ENCODE measurements at places on chromosomes 11 and 22. TPM values are rescaled to one million over a fixed set of nuclear protein-coding genes. Genes with fewer than 3 reads are reported as not detected.

The CHRM4 gene
- not detected for polyA plus RNA-seq

DNA sequence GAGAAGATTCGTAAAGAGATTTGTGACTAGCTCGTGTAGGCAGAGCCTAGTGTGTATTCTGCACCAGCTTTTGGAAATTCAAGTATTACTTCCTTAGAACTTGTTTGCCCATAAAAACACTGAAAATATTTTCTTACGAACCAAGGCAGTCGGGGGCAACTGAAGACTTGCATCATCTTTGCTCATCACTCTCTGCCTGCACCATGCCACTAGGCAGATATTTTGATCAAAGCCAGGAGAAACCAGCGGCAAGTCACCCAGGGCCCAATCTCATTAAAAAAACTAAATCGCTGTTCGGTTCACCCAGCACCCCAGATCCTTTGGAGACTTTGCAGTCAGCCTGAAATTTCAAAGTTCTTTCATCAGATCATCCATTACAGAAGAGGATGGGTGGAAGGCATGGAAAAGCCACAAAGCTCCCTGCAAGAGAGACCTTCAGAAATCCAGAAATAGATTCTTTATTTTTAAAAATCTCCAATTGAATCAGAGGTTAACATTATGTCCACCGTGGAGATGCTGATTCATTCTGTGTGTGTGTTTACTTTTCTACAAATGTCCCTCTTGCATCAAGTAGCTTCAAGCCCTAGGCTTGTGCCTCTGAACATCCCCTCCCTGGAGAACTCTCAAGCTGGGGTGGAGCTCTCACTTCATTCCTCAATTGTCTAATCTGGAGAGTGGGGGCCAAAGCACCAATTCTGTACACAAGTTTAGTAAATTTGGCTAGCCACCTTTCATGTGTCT is 78.4 kb downstream of the ETS1 start:
- no peak for DNase-seq

DNA sequence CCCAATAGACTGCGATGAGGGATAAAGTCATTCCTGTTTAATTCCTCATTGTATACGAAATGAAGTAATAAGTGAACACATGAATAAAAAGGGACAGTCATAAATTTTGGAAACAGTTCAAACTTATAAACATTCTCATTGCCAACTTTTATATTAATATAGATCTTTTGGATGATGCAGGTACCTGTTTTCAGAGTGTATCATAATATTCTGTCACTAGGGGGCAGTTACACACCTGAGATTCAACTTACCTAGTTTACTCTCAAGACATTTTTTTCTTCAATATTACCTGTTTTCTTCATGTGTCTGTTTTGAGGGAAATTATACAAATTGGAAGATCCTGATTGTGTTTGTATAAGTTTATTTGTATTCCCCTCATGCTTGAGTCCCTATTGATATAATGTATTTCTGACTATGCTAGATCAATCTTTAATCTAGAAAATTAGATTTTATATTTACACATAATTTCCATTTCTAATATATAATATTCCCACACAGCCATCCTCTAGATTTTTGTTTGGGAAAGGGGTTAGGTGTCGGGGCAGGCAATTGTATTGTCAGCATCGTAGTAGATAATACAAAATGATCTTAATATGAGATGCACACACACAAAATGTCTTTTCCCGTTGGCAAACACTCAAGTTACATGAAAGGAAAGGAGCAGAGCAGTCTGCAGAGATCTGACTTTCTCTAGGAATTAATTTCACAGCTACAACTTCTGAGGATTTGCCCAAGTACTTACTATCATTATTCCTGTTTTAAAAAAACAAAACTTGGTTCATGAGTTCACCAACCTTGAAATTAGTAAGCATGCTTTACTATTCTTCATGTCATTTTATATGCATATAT is 18.4 kb downstream of the FDX1 start:
- no peak for DNase-seq

- DNase-seq, result no peak
Observed at GRCh38 chr22:20068640-20069039, 11.4 kb upstream of the DGCR8 start.

DNA sequence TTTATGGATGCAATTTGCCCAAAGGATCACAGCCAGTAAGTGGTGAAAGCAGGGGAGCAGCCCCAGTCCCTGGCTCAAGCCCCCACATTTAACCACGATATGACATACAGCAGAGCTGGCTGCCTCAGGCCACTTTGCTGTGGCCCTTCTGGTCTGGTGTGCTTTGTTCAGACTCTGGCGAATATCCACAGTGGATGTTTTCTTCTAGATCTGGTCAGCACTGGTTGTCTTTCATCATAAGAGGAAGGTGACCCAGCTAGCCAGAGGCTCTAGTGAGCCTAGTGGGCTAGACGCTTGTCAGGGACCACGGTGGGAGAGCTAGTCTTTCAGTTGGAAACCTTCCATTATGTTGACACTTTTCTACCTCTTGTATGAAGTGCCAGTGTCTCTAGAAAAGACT is 42.5 kb downstream of the DGCR2 start:
- DNase-seq, result no peak

DNA sequence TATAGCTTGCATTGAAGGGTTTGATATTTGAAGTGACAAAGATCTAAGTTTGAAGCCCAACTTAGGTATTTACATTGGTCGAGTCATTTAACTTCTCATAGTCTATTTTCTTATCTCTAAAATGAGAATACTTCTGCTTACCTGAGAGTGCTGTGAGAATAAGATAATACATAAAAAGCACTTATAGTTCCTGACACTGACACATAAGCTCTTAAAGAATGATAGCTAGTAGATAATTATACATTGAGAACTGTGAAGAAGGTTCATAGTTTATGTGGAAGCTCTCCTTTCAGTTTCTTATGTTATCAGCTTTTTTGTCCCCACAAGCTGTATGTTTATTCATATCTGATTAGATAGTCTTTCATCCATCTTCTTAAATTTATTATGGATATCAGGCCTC is 4.8 kb downstream of the PPME1 start:
- no peak for DNase-seq

GRCh38 chr22:21917959-21918261 is 34.7 kb downstream of the PPM1F start:
- DNase-seq, result no peak

The SLC22A25 gene
- not detected for polyA plus RNA-seq

DNA sequence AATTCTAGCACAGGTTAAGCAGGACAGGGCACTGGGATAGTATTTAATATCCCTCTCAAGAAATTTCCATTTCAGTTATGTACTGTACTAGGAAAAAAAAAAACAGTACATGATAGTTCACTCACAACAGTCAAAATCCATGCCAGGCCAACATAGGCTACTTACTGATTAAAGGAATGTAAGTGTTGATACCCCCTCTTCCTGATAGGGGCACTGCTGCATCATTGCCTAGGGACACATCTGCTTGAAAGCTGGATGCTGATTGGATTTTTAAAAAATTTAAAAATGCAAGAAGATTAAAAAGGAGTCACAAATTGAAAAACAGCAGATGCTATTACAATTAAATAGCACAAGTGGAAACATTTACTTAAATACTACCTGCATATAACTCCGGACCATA is 43.4 kb downstream of the APOL5 start:
- no peak for DNase-seq

All from AG04450 (cell line).